ENCODE measurements at places on chromosomes 4 and X.

GRCh38 chr4:128328106-128328505, 40.5 kb upstream of the PGRMC2 start:
- no peak for DNase-seq

DNA sequence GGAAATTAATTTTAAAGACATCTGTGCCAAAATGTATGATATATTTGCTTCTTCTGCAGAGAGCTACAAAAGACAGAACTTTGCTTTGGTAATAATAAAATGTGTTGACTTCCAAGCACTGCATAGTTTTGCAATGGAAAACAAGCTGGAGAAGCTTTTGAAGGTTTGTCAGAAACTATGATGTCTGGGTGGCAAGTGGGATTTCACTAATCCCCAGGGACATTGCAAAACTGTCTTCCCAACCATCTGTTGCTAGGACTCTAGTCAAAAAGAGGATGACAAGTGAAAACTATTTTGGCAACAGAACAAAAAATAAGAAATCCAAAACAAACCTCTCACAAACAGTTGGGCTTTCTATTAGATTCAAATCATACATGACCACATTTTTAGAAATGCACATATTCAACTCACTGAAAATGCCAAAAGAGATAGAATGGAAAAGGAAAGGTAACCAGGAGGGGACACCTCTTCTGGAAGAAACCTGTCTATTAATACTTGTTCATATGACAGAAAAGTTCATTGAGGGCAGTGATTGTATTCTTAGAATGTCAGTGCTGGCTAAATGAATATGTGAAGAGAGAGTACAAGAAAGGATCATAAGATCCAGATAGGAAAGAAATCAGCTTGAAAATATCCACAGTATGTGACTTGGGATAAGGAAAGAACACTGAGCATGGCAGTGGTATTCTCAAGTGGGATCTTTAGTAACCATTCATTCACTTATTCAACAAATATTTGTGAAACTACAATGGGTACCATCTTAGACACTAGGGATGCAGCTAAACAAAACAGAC, 228.0 kb downstream of the RASL11B start:
- no peak for DNase-seq

GRCh38 chr4:8532245-8532781, 47.9 kb upstream of the GPR78 start:
- no peak for DNase-seq

DNA sequence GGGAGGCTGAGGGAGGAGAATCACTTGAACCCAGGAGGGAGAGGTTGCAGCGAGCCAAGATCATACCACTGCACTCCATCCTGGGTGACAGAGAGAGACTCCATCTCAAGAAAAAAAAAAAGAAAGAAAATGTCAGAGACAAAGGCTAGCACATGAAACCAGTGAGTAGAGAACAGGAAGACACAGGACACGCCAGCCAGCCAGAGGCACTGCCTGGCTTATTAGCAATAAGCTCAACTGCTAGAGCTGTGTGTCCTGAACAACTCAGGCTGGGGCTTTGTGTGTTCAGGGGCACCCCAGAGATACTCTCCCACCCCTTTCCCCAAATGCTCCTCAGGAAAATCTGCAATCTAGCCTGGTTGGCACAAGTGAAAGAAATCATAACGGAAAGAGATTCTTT, 60.0 kb downstream of the RHOH start:
- DNase-seq, result no peak

GRCh38 chrX:110669572-110669971, 126.0 kb downstream of the CHRDL1 start:
- no peak for DNase-seq

All from NCI-H2029 treated with DMSO at 0.1 percent for 48 hours (cell line).